ENCODE measurements at places on chromosomes 1 and 21. TPM values are rescaled to one million over a fixed set of nuclear protein-coding genes. Genes with fewer than 3 reads are reported as not detected.

- no peak for DNase-seq
These were observed 13.4 kb downstream of the ITSN1 start for GRCh38 chr21:33655588-33656221.

- DNase-seq, result no peak
These were observed 40.1 kb downstream of the S100A10 start for GRCh38 chr1:151953409-151954094.

- DNase-seq, result no peak
These were observed 15.2 kb upstream of the TRIM45 start for GRCh38 chr1:117136749-117137148.

- DNase-seq, result no peak
These were observed 335.5 kb downstream of the COL11A1 start for GRCh38 chr1:102772831-102773230.

- DNase-seq, result no peak
These were observed 50.2 kb upstream of the USP25 start for GRCh38 chr21:15679630-15680029.

The RXRG gene
- 3.3 TPM for total RNA-seq

The CRYAA gene
- not detected for total RNA-seq

The JUN gene
- 202 TPM for total RNA-seq

The ZYG11A gene
- total RNA-seq, result not detected

DNA sequence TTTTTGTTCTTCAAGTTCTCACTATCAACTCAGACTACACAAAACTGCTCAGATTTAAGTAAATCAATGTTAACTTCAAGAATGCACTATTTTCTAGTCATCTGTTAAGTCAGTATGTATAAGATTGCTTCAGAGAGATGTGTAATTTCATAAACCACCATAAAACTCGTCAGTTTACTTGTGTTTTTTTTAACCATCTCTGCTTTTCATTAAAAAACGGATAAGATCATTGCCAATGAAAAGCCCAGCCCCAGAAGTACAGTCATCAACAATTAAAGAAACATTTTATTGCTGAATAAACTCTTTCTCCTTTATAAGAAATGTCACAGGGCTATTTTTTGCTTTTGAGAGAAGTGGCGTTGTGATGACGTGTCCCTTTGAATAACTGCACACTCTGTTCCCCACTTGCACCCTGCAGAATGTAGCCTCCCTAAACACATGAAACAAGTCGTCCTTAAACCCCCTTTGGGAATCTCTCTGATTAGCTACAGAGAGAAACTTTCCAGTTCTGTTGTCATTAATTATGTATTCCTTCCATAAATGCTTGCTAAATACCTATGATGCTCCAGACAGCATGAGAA is 202.7 kb upstream of the FOXD3 start:
- no peak for DNase-seq

DNA sequence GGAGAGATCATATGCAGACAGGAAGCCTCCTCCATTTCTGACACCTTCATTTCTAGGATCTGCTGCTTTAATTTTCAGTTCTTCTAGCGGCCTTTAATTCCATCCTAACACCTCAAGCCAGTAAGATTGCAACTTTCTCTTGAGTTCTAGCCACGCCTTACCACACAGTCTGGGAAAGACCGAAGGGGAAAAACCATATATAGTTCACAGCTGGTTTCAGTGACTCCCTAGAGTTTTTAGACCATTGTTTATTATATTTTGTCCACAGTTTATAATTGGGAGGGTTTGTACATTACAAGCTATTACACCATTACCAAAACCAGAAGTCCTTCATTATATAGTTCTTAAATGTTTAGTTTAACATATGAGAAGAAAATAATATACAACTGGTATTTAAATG is 37.5 kb downstream of the DPH5 start:
- no peak for DNase-seq

DNA sequence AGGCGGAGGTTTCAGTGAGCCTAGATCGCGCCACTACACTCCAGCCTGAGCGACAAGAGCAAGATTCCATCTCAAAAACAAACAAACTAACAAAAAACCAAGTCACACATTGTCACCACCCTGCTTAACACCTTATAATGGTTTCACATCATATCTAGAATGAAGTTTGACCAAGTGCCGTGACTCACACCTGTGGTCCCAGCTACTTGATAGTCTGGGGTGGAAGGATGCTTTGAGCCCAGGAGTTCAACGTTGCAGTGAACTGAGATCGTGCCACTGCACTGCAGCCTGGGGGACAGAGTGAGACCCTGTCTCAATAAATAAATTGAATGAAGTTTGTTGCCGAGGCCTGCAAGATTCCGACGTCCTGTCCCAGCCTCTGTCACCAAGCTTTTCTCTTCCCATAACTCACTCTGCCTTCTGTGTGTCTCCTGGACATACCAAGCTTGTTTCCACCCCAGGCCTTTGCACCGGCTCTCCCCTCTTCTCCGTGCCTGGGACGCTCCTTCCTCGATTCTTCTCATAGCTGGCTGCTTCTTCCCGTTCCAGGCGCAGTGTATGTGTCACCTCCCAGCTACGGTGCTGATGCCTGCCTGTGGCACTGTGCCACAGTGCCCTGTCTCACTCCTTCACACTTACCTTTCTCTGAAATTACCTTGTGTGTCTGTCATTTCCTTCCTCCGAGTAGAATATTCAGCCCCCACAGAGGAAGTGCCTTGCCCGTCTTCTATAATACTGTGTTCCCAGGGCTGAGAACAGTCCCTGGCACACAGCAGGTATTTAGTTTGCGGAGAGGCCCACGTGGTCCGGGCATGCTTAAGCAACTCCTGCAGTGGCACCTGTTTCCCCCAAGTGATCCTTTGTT is 3.8 kb upstream of the SELENON start:
- DNase-seq, result no peak

GRCh38 chr1:225710804-225711203 is 57.9 kb upstream of the ENAH start:
- no peak for DNase-seq

The CLCA1 gene
- not detected for total RNA-seq

GRCh38 chr1:86069757-86070145 is 86.8 kb downstream of the COL24A1 start:
- DNase-seq, result no peak

- DNase-seq, result no peak
These were observed 122.1 kb downstream of the TRABD2B start for GRCh38 chr1:47875036-47875435.

GRCh38 chr1:82934074-82934473 is 1064.9 kb downstream of the TTLL7 start:
- peak; percentile 7 for DNase-seq

The ANKRD45 gene
- not detected for total RNA-seq

DNA sequence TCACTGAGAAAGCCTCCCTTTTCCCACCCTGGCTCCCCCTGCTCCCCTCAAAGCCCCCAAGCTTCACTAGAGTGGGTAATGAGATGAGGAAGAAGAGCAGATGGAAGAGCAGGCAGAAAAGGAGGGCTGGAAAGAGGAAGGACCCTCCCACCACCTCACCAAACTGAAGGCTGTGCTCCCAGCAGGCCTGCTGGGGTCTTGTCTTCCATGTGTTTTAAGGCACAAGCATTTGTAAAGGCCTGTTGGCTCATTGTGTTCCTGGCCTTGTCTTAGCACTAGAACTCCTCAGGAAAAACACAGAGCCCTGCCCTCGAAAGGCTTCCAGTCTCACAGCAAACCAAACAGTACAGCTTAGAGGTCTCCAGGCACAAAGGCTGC is 51.5 kb downstream of the TOMM20 start:
- no peak for DNase-seq

- DNase-seq, result no peak
These were observed 55.1 kb upstream of the ZNF281 start for GRCh38 chr1:200464784-200465400.

DNA sequence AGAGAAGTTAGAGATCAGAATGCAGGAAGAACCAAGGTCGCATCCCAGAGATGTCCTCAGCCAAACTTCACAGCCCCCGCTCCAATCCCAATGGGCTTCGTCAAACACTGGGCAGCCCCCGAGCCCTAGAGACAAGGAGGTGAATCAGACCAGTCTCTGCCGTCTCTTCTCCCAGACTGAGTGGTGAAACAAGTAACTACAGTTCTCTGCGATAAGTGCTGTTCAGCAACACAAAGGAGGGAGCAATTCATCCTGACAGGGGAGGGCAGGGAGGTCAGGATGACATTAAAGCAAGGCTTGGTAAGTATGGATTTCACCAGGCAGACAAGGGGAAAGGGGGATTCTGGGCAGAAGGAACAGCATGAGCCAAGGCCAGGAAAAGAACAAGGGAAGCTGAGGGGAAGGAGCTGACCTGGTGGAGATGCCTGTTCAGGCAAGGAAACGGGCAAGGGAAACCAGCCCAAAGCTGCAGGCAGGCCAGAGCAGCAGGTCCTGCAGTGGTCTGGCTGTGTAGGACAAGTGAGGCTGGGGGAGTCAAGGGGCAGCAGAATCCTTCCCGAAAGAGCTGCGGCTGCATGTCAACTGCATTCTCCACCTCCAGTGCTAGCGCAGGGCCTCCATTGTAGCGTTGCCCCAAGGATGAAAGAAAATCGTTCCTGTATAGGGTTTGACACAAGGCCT is 13.6 kb upstream of the ERI3 start:
- DNase-seq, result no peak

DNA sequence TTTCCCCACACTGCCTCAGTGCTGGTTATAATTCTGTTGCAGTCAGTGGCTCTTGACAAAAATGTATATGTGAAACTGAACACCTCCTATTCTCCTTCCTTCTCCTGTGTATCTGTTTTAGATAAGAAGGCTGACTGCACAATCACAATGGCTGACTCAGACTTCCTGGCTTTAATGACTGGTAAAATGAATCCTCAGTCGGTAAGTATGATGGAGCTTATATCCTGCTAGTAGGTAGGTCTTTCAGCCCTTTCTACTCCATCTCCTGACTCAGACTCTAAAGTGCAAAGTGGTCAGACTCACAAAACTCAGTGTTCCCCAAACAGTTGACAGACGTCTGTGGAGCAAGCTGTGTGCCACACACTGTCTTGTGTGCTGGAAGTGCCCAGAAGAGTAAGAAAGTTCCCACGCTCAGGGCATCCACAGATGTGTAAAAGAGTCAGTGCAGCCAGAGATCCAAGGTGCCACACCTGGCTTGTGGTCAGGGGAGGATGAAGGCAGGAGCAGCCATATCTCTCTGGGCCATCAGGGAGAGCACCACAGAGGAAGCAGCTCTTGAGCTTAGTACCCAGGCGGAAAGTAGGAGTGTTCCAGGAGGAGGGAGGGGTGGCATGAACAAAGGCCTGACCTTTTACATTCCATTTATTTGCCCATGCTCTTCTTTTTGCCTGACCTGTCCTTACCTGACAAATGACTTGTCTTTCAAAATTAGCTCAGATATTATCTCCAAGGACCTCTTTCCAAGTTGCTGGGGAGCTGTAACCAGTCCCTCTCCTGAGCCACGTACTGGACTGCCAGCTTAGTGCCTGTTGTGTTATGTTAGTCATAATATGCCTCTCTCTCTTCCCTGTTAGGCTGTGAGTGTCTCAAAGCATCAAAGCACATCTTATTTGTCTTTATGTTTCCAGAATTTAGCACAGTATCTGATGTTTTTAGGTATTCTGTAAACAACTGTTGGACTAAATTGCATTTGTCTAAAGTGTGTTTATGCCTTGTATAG is 14.0 kb upstream of the PODN start:
- no peak for DNase-seq

GRCh38 chr1:67748630-67749029 is 63.6 kb downstream of the GADD45A start:
- no peak for DNase-seq

- no peak for DNase-seq
These were observed 6.2 kb upstream of the MAPKAPK2 start for GRCh38 chr1:206678490-206678889.

The KIF26B gene
- total RNA-seq, result 2.0 TPM
